Subcutaneous preadipocyte (primary cell): ENCODE measurements at places on chromosomes 1 and 21. TPM values are rescaled to one million over a fixed set of nuclear protein-coding genes. Genes with fewer than 3 reads are reported as not detected.

Gene HJV
- not detected in 2 replicates for total RNA-seq

Gene IL20
- total RNA-seq: not detected in 2 replicates

Gene DISP3
- total RNA-seq: under 0.01 TPM in 1 of 2 replicates, not detected in the other

Gene NUP210L
- total RNA-seq: under 0.01 TPM in 2 replicates
